SK-MEL-5 (cell line): ENCODE measurements at places on chromosomes 2 and 18. TPM values are rescaled to one million over a fixed set of nuclear protein-coding genes. Genes with fewer than 3 reads are reported as not detected.

Gene PRKAG3
- total RNA-seq: not detected in 2 replicates

Gene SELENOI
- 48.0 and 50.4 TPM in 2 replicates for total RNA-seq

- DNase-seq: no peak
These were observed 28.3 kb downstream of the BARD1 start for GRCh38 chr2:214781226-214781625.

DNA sequence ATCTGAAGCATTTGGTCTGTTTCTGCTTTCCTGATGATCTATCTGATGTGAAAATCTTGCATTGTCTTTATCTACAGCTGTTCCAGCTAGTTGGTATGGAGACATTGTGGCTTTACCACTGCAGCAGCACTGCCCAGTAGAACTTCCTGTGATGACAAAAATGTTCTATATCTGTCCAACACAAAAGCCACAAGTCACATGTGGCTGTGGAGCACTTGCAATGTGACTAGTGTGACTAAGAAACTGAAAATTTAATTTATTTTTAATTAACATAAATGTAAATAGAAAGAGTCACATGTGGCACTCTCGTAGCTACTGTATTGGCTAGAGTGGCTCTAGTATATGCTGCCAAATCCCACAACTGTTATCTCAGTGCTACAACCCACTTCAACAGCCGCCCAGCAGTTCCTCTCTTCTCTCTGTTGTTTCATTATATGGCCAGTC lies 425.7 kb downstream of the SETBP1 start:
- DNase-seq: peak; percentile 34

Gene SCN9A
- total RNA-seq: 0.21 and 0.27 TPM in 2 replicates

DNA sequence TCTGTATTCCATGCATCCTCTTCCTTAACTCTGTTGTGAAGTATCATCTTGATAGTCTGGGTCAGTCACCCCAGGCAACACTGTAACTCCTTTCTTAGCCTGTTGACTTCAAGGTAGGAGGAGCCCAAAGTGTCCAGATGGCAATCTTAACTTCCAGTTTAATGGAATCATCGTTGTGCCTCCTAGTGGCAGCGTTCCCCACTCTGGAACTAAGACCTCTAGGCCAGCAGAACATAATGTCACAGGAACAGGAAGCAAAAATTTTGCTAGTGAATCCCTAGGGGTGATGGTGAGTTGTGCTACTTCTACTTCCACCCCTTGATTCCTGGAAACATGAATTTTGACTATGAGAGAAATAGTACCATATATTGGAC lies 11.7 kb downstream of the SGPP2 start:
- DNase-seq: peak; percentile 65
